ENCODE measurements at places on chromosomes 11 and 22.
A peak's percentile ranks its signal among the peaks of the same experiment; 100 is the strongest.

GRCh38 chr11:17020831-17021230, 6.6 kb upstream of the PLEKHA7 start:
- DNase-seq: no peak

DNA sequence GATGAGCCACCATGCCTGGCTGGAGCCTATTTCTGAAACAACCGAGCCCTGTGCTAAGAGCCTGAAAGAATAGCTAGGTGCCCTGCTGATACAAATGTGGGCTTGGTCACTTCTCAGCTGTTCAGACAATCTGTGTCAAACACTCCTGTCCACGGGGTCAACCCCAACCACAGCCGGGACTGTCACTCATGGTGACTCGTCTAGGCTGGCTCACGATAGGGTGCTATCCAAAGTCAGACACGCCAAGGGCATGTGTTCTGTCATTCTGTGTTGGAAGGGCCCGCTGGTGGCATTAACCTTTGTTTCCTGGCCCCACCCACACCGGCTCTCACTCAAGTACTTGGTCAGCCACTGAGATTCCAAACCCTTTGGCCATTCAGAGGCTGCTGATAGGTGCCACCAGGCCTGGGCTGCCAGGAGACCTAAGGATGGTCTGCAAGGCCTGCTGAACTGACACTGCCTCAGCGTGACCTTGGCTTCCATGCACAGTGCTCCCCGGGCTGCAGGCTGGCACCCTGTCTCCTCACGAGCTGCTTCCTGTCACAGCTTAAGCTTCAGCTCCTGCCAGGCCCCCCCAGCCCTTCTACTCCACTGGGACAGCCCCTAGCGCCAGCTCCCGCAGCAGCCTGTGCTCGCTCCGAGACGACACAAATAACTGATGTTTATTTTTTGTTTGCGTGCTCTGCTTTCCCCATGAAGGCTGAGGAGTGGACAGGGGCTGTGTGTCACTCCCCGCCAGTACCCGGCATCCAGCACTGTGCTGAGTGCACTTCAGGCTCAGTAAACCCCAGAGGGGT, 14.2 kb upstream of the CDC42BPG start:
- DNase-seq: peak; percentile 71

DNA sequence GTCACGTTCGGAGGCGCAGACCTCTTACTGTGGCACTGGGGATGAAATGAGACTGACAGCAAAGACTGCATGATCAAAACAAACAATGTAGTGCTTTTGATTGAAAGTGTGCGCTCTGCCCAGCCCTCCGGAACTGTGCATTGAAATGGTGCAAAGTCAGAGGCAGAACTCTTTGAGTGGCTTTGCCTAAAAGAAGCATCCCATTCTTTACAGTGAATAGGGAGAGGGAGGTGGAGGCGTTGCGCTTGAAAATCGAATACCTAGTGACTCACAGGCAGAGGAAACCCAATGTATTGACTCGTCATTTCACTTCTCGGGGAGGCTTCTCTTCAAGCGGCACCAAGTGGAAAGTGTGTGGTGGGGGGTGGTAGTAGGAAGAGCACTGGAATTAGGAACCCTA, 10.9 kb downstream of the RCN1 start:
- DNase-seq: no peak

DNA sequence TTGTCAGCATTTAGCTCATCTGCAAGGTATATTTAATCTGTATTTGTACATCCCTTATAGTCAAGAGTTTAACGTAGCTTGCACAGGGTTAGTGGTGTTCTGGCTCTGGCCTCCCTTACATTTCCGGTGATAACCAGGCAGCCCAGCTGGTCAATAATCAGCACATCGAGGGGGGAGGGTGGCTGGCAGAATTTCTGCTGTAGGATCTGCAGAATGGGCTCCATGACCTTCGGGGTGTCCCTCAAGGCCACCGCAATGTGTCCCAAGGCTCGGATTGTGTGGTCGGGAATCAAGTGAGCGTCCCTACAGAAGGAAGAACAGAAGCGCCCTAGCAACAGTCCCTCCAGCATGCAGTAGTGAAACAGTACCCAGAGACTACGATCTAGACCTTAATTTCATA, 25.1 kb downstream of the SERPIND1 start:
- DNase-seq: no peak

DNA sequence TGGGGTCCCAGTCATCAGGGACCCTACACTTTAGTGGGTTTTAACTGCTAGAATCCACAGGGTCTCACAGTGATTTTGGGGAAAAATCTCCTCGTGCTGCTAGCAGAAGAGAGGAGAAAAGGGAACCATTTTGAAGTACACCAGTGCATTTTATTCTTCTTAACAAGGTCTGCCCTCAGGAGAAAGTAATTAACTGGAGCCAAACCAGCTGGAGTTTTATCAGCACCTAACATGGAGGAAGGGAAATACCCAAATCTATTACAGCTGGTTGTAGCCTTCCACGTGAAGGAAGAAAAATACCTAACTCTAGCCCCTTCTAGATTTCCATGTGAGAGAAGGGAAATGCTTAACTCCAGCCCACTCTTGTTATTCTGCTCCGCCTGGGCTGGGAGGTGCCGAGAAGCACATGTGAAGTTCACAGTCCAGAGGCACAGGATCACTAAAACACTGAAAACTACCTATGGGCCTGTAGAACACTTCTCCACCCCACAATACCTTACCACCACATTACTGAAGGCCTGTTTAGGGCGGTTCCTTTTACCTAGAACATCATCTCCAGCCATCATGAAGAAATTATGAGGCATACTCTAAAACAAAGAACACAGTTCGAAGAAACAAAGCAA, 31.3 kb upstream of the TEAD1 start:
- no peak for DNase-seq

DNA sequence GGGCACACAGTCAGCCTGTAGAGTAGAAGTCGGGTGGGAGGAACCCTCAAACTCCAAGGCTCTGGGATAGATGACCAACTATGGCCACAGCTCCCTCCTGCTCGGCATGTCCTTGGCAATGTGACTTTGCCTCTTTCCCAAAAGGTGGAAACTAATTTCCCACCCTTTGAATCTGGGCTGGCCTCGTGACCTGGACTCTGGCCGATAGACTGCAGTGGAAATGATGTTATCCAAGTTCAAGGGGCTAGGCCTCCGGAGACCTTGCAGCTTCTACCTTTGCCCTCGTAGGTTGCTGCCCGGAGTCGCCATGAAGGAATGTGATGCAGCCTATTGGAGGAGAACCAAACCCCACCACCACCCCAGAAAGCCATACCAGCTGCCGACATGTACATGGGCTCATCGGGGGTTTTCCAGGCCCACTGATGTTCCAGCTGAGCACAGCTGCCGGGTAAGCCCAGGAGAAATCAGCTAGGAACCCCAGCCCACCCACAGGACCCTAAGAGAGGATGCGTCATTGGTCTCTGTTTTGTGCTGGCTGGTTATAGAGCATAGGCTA, 30.4 kb downstream of the KCNJ4 start:
- no peak for DNase-seq

GRCh38 chr11:85182441-85183387, 444.4 kb downstream of the DLG2 start:
- peak; percentile 50 for DNase-seq

DNA sequence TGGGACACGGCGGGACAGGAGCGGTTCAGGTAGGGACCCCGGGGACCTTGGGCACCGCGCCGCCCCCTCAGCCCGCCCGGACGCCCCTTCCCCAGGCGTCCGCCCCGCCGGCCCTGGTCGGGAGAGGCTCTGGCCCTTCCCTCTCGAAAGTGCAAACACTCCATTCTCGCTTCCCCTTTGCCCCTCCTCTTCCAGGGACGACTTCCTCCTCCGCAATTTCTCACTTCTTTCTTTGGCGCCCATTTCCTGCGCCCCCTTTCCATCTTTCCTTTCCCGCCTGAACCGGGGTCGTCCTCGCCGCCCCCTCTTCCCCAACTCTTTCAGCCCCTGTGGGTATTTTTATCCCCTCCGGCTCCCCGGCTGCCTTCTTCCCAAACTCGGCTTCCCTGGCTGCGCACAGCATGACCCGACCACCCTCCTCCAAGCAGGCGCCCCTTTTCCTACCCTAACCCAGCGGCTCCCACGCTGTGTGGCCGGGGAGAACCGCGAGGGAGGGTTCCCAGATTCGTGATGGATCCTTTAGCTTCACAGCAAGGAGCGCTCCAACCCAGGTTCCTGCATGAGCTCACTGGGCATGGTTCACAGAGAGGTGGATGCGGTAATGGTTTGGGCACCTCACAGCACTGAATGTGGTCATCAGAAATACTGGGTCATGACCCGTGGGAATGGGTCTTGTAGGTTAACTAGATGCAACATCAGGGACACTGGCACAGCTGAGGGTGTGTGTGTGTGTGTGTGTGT, 689 bp downstream of the RAB39A start:
- DNase-seq: peak; percentile 28

GRCh38 chr22:44401783-44402110, 89.0 kb upstream of the SHISAL1 start:
- no peak for DNase-seq

DNA sequence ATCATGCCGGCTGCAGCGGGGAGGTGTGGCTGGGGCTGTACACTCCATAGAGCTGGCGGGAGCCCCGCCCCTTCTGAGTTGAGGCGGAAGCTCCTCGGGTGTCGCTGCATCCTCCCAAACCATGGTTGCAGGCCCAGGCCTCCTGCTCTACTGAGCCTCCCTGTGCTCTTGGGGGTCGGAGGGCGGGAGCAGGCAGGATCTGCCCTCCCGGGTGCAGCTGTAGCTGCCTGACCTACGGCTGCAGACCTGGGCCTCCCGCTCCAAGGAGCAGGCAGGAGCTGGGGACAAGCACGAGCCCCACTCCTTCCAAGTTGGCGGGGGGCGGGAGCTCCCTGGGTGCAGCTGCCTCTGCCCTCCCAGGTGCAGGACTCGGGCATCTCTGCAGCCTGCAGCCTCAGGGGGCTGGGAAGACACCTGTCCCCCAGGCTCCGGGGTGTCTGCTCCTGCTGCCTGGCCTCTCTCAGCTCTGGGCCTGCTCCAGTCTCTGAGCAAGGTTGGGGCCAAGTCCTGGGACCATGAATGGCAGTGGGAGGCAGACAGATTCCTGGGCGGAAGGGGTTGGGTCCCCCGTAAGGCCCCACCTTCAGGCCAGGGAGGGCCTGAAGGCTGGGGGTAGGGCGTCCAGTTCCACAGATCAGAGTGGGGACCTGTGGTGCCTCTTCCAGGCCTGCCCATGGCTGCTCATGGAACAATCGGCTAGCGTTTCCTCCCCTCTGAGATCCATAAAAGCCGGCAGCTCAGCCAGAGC, 46.4 kb upstream of the SC5D start:
- DNase-seq: no peak

- DNase-seq: no peak
These were observed 13.5 kb upstream of the EHD1 start for GRCh38 chr11:64891880-64892279.

- no peak for DNase-seq
These were observed 6.5 kb upstream of the APOBEC3H start for GRCh38 chr22:39090426-39091064.

DNA sequence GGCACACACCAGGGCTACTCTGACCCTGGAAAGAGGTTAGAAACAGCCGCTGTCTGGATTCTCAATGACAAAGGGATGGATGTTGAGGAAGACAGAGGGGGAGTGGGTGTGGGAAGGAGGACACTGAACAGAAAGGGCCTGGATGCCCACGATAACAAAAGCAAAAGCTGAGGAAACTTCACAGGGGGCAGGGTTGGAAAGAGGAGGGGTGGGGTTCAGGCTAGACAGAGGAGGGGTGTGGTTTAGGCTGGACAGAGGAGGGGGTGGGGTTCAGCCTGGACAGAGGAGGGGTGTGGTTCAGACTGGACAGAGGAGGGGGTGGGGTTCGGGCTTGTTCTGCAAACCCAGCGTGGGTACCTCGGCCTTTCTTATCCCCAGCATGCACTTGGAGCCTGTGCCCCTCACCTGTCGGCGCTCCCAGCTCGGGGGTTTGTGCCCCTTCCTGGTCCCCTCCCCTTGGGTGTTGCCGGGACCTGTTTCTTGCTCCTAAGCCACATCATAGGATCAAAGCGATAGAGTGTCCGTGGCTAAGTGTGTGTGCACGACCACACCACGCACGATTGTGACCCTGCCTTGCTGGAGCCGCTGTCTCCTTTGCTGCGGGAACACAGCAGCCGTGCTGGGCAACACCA, 75.6 kb downstream of the BRD1 start:
- no peak for DNase-seq

- DNase-seq: no peak
These were observed 225.7 kb downstream of the FAM76B start for GRCh38 chr11:95563859-95564258.

DNA sequence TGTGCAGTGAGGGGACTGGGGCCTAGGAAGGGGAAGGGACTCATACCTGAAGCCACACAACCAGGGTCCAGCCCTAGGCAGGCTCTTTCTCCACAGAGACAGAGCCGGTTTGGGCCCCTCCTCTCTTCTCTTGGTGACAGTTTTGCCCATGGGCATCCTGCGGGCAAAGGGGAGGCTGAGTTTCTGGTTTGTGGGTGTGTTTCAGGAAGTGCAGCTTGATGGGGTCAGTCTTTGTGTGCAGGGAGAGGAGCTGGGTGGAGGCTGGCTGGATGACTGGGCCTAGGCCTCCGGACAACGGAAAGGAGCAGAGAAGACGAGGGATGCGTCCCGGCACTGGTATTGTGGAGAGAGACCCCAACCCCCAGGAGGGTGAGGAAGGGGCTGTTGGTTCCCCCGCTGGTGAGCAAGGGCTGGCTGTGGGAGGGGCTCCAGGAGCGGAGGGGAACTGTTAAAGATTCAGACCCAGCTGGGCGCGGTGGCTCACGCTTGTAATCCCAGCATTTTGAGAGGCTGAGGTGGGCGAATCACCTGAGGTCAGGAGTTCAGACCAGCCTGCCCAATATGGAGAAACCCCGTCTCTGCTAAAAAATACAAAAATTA, 23.4 kb upstream of the CELSR1 start:
- DNase-seq: no peak

DNA sequence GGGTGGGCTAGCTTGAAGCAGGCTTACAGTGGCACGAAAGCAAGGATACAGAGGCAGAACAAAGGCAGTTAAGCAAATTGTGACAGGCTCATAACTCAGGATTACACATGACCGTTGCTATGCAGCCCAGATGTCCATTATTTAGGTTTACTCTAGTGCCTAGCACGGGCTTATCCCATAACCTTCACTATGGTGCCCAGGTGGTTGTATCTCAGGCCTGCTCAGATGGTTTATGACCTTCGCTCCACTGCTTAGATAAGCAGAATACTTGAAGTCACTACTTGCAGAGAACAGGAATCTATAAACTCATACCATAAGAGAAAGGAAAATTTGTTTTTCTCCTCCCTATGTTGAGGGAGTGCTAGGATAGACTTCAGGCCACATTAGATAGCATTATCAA, 9.0 kb downstream of the OR6M1 start:
- no peak for DNase-seq

DNA sequence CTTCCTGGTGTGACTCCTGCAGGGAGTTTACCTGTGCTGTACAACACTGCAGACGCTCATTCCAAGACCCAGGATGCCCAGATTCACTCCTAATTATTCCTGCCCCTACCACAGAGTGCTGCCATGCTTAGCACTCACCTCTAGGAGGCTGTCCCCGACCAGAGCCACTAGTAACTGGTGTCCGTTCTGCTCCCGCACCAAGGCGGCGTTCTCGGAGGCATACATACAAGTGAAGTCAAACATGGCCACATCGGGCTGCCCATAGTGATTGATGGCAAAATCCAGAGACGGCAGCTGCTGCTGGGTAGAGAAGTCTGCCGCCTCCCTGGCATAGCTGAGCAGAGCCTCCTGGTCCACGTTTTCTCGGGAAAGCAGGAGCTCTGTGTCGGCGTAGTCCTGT, 122.3 kb upstream of the BID start:
- DNase-seq: no peak
